ENCODE measurements at places on chromosomes 1 and 21.

- DNase-seq, result peak; percentile 92
Measured at GRCh38 chr1:27726173-27727044, 648 bp downstream of the FAM76A start.

DNA sequence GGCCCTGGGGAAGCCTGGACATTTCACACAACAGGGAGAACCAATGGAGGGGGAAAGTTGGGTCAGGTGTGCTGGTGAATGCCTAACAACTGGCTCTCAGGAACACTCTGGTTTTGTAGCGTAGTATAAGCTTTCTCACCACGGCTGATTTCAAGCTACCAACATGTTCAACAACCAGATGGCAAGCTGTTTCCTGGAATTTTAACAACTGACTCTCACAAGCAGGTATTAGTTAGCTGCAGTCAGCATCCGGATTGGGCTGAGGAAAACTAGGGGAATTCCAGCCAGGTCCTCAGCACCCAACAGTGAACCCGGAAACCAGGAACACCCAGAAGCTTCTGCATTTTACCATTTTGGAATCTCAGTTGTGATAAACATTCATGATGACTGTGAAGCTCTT lies 162.3 kb upstream of the CAMK1G start:
- no peak for DNase-seq

GRCh38 chr1:222889440-222889839 lies 74.6 kb downstream of the DISP1 start:
- no peak for DNase-seq

DNA sequence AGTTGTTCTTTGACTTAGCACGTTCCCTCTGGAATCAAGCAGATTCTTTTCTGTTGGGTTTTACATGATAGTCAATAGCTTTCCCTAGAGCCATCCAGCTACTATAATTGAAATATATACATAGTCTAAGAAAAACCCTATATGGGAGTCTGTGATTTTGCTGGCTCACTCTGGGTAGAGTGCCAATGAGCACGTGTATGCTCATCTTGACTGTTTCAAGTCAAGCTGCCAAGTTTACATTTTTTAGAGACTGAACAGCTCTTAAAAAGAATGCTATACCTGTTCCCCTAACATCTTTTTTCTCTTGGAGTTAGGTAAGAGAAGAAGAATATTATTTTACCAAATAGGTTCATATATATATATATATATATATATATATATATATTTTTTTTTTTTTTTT lies 182.8 kb upstream of the NRIP1 start:
- no peak for DNase-seq

DNA sequence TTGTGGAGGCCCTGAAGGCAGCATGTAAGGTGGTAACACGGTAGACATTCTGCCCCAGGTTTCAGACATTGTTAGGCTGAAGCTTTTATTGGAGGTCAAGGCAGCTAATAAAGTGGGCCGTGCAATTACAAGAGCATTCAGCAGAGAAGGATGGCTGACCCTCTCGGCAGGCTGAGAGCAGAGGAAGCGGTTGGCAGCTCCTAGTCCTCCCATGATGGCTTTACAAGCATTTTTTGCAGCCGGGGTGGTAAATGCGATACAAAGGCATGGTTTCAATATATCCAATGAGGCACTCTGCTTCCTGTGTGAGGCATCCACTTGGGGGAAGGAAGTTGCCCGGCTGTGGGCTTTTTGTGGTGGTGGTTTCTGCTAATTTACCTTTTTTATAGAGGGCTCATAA lies 14.6 kb downstream of the KIF26B start:
- no peak for DNase-seq

DNA sequence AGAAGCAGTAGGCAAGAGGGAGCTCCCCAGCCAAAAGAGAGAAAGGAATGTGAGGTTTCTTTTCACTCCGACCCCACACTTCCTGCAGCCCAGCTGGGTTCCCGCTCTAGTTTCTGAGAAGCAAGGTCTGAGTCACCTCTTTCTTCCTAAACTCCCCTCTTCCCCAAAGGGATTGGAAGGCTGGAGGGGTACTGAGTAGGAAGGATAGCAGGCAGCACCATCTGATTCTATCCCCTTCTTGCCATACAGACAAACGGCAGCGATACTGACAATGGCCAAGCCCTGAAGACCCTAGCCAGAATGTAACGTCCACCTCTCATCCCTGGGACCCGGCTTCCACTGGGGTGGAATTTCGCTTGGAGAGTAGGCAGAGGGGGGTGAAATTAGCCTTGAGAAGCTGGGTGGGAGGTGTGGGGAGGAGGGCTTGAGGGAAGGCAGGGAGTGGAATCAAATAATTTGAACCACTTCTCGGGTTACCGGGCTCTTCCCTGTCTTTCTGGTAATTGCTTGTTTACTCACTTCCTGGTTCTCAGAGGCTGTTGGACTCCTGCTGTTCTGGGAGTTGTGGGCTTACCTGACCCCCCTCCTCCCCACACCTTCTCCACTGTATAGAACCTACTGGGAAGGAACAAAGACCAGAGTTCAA lies 13.2 kb downstream of the IER5 start:
- peak; percentile 45 for DNase-seq

GRCh38 chr1:40092706-40093639 lies 4.1 kb downstream of the PPT1 start:
- no peak for DNase-seq

- DNase-seq, result no peak
Measured at GRCh38 chr21:31503939-31504338, 155.6 kb upstream of the SOD1 start.

GRCh38 chr1:26961826-26962225 lies 1.6 kb upstream of the KDF1 start:
- DNase-seq, result no peak

GRCh38 chr1:117370071-117370470 lies 2.8 kb downstream of the MAN1A2 start:
- no peak for DNase-seq

GRCh38 chr1:39757501-39757900 lies 13.6 kb downstream of the OXCT2 start:
- DNase-seq, result no peak

- DNase-seq, result no peak
Measured at GRCh38 chr1:229027622-229028182, 243.2 kb upstream of the RAB4A start.

GRCh38 chr1:119475866-119476439 lies 31.1 kb upstream of the HSD3B1 start:
- DNase-seq, result peak; percentile 20

- no peak for DNase-seq
Measured at GRCh38 chr1:38025233-38025632, 12.7 kb downstream of the UTP11 start.

GRCh38 chr1:23394684-23395083 lies 25.0 kb upstream of the ZNF436 start:
- no peak for DNase-seq

- no peak for DNase-seq
Measured at GRCh38 chr1:27074175-27074780, 61.6 kb upstream of the TENT5B start.

- no peak for DNase-seq
Measured at GRCh38 chr1:145983960-145984830, 12.2 kb downstream of the TXNIP start.

Data from right kidney (tissue), 9 donors.